Ascending aorta (tissue), 2 donors: ENCODE measurements at places on chromosomes 16 and 17.

GRCh38 chr17:49994085-49995054 lies 654 bp downstream of the DLX3 start:
- no peak for DNase-seq

DNA sequence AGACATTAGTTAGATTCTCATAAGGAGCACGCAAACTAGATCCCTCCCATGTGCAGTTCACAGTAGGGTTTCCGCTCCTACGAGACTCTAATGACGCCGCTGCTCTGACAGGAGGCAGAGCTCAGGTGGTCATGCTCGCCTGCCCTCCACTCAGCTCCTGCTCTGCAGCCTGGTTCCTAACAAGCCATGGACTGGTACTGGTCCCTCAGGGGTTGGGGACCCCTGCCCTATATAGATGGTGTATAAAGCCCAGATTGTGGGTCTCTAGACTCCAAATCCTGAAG lies 52.1 kb upstream of the LYRM9 start:
- no peak for DNase-seq

GRCh38 chr17:3506054-3506453 lies 30.3 kb downstream of the ASPA start:
- no peak for DNase-seq

DNA sequence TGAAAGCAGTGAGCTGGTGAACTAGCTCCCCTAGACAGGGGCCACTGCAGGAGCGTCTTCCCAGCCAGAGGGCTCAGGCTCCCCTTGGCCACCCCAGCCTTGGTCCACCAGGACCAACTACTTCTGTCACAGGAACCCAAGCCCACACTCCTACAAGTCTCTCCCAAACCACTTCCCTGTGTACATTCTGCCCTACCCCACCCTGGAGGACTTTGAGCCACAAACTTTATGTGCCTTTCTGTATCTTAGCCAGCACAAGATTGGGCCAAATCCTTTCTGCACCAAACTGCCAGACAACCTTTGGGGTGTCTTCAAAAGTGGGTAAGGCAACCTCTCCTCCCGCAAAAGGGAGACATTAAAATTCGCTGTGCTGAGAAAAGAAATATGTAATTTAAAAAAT lies 31.6 kb downstream of the EFCAB5 start:
- DNase-seq: no peak

DNA sequence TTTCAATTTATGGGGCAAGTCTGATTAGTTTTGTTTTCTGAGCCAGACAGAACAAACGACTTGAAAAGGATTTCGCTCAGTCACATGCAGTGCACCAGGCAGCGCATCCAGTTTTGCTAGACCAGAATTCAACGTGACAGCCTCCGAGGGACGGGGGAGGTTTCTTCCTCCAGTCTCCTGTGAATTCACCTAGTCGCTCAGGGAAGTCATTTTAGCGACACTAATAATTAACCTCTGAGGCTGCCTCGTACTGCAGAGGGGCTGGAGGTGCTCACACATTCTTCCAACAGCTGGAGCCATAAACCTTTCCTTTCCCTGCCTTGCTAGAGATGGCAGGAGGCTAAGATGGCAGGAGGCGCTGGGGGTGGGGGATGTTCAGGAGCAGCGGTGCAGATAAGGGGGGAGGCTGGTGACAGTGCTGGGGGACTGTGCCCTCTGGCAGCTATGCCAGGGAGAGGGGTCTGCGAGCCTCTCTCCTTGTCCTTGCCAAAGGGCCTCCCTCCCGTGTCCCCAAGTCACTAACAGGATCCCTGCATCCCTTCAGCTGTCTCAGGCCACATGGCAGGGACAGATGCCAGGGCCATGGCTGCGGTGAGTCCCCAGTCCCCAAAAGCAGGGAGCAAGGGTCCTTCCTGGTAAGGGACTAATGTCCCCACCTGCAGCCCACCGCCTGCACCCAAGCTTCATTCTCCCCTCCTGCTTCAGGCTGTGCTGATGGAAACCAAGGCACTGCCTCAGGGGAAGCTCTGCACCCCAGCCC lies 24.0 kb downstream of the MXRA7 start:
- DNase-seq: no peak

- no peak for DNase-seq
Observed at GRCh38 chr16:84443166-84443802, 61.2 kb downstream of the MEAK7 start.

DNA sequence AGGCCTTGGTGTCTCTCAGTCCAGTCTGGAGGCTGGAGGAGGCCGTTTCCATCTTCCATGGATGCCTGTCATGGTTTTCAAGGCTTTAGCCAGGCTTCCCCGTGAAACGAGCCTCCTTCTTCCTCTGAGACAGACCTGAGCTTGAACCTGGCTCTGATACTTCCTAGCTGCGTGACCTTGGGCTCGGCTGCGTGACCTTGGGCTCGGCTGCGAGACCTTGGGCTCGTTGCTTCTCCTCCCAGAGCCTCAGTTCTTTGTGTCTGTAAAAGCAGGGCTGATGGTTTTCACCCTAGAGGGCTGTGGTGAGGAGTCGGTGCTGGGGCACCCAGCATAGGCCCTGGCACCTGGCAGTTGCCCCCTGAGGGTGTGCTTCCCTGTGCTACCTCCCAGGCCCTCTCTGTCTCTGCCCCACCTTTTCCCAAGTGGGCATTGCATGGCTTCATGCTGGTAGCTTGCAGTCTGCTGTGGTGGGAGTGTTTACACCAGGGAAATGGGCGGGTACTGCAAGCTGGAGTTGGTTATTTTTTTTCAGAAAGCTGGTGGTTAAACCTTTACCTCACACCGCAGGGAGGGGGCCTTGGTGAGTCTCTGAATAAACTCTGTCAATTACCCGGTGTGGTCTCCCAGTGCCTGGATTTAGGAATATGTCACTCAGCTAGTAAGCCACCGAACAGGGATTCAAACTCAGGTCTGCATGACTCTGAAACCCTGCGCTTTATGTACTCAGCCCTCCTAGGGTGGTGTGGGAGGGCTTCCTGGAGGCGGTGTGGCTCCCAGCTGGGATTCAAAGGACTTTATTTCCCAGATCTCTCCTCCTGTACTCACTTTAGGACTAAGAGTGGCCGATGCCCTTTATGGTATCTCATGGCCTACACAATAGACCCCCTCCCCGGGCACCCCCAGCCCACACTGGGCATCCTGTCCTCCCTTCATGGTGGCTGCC lies 129.0 kb upstream of the CIBAR2 start:
- DNase-seq: no peak

- no peak for DNase-seq
Observed at GRCh38 chr17:15404106-15405057, 63.0 kb upstream of the TEKT3 start.
